HFFc6 (cell line): ENCODE measurements at places on chromosomes 2 and 18. TPM values are rescaled to one million over a fixed set of nuclear protein-coding genes. Genes with fewer than 3 reads are reported as not detected.

- no peak for DNase-seq
Measured at GRCh38 chr2:192669505-192670091, 474.9 kb upstream of the TMEFF2 start.

- no peak for DNase-seq
Measured at GRCh38 chr18:33097126-33097525, 324.3 kb upstream of the KLHL14 start.

- peak; percentile 97 for DNase-seq
Measured at GRCh38 chr2:12318427-12319057, 398.2 kb upstream of the TRIB2 start.

- no peak for DNase-seq
Measured at GRCh38 chr18:78765142-78765541, 214.5 kb upstream of the SALL3 start.

DNA sequence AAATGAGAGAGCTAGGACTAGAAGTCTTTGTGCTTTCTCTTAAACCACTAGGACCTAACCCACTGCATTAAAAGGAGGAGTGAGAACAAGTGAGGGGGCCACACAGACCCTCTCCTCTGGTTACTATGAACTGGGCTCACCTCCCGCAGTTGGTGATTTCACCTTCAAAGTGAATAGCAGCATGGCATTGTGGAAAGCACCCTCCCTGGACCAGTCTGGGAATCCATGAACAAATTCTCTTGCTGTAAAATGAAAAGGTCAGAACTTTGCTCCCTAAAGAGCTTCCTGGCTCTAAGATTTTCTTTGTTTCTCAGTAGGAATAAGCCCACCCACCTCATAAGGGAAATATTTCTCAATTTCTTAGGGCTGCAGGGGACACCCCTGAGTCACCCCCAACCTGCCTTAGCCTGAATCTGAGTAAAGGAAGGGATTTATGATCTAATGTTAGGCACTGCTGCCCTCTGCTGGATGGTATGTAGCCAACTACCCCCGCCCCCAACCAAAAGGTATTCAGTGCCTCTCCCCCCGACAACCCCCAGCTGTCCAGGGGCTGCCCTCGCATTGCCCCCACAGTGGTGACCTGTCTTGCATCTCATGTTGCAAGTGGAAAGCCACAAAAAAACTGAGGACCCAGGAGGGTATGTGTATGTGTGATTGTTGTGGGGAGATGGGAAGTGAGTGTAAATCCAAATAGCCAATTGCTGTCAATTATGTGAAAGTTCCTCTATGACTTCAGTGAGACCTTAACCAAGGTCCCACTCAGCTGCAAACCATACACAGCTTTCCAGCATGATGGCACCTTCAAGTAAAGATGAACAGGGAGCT lies 230.9 kb upstream of the SLC14A2 start:
- peak; percentile 3 for DNase-seq

GRCh38 chr2:152730591-152731333 lies 12.3 kb downstream of the ARL6IP6 start:
- DNase-seq: no peak

DNA sequence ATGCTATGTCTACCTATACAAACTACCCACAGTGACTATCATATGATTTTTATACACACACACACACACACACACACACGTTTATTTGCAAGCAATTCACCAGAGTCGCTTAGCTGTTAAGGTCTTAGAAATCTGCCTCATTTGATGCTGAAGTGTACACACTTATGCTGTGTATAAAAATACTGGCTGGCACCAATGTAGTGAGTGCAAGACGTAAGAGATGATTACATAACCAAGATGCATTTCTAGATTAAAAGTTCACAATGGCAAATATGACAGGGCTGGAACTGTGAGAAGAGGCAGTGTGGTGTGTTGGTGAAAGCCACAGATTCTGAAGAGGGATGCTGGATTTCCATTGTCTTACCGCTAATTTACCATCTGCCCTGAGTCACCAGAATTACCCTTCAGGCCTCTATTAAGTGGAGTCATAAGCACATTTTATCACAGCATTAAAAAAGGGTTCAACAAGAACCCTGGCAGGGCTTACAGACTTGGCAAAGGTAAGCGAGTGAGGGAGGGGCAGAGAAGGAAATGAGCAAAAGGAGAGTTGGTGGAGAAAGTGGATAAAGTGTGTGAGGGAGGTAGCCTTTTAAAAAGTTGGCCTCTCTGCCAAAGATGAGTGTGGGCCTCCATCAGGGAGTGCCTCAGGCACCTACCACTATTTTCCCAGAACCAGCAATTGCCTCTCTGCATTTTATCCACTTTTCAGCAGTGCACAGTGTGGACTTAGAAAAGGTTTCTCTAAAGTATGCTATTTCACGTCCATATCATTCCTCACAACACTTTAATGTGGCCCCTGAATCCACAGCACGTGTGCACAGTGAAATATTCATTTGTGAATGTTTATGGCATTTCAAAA lies 21.5 kb downstream of the MEIS1 start:
- DNase-seq: peak; percentile 69

The TSPYL6 gene
- not detected in 3 replicates for total RNA-seq

The MYOM1 gene
- total RNA-seq: 0.14 TPM in 1 of 3 replicates, not detected in the others

- no peak for DNase-seq
Measured at GRCh38 chr2:77156599-77156998, 365.6 kb downstream of the LRRTM4 start.

GRCh38 chr2:182018218-182018617 lies 32.6 kb downstream of the PPP1R1C start:
- DNase-seq: no peak

The UGT1A5 gene
- total RNA-seq: not detected in 3 replicates

DNA sequence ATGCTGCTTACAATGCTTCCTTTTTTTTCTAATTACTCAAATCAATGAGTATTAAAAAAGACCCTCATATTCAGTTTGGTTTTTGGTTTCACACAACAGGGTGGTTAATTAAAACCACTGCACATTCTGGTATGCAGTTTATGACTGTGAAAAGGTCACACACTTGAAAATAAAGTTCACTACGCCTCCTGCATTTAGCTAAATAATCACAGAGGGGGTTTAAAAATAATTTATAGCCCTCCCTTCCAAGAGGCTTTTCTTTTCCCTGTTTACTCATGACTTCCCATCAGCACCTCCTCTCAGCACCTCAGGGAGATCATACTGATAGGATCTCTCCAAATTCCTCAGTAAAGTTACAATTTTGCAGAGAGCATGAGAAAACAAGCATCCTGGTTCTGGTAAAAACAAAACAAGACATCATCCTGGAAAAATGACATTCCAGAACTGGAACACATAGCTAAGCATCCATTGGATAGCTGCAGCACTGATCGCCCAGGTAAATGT lies 129.5 kb upstream of the TMEM200C start:
- no peak for DNase-seq

- peak; percentile 94 for DNase-seq
Measured at GRCh38 chr2:199228887-199229819, 228.6 kb downstream of the SATB2 start.

The SH3RF3 gene
- total RNA-seq: 2.8 to 4.2 TPM (median 2.9 TPM) in 3 replicates

DNA sequence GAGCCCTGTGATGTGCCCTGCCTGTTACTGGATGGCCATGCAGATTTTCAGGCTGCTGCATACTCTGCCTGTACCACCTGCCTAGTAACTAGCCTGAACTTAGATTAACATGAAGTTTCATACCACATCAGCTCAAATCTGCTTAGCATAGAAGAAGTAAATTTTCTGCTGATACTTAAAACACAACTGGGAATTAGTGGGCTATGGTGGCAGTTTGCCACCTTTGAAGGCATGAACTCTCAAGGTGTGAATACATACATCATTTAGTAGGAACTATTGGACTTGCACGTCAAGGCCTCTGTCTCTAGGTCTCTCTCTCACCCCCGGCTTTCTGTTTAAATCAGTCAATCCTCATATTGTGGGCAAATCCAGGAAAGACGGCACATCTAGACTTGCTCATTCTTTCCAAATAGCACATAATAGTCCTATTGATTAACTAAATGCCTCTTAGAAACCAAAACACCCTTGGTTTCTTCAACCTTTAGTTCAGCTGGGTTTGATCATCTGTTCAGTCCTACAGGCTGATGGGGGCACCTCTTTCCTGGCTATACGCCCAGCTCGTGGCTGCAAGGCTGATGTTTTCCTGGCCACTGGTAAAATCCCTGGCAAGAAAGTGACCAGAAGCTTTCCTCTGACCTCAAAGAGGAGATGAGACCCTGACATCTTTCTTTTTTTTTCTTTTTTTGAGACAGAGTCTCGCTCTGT lies 58.4 kb downstream of the ALPK2 start:
- no peak for DNase-seq

- no peak for DNase-seq
Measured at GRCh38 chr18:47264308-47264700, 12.8 kb upstream of the SKOR2 start.

- DNase-seq: no peak
Measured at GRCh38 chr18:56026509-56026908, 438.5 kb upstream of the TCF4 start.

The CRYGC gene
- not detected in 2 replicates for total RNA-seq

DNA sequence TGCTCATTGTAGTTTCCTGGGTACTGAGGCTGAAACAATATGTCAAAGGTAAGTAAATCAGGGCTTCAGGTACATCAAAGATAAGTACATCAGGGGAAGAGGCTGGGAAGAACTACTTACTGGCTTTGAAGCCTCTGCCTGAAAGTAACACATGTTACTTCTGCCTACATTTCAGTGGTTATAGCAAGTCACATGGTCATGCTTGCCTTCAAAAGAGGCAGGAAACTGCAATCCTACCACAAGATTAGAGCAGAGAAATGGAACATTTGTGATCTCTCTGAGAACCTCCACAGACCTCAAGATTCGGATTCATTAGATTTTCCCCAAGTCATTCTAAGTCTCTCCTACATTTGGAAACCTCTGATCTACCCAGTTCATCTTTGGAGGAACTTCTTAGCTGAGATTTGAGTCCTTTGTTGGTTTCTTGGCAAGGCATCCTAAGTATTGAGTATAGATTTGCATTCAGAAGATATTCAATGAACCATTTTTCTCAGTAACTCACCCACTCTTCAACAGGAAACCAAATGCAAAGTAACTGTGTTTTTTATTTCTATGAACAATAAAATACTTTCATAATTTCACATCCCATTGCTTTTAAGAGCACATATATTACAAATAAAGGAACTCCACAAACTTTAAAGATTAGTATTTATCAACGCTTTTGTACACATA lies 48.5 kb upstream of the CCDC195 start:
- no peak for DNase-seq

The FOXI3 gene
- total RNA-seq: not detected in 3 replicates

GRCh38 chr18:52339891-52340371 lies at the start of gene DCC:
TSS of gene DCC (plus strand) at chr18:52340197. CDS start at chr18:52340788, 591 bp downstream.
- no peak for DNase-seq

DNA sequence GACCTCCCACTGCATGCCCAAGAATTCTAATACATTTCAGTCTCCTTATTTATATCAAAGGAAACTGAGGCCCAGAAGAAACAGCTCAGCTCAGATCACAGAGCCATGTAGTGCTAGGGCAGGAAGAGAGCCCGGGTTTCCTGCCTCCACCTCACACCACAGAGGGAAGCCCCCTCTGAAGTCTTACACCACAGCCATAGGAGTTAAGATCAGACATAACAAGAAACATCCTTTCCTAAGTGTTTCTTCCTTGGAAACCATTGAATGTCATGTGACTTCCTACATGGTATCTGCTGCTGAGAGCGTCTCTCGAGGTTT lies 102.1 kb downstream of the MTCL1 start:
- DNase-seq: no peak

- DNase-seq: peak; percentile 58
Measured at GRCh38 chr2:109475531-109476210, 138.1 kb downstream of the SEPTIN10 start.

GRCh38 chr2:3654011-3654410 lies 4.0 kb upstream of the ALLC start:
- DNase-seq: no peak

DNA sequence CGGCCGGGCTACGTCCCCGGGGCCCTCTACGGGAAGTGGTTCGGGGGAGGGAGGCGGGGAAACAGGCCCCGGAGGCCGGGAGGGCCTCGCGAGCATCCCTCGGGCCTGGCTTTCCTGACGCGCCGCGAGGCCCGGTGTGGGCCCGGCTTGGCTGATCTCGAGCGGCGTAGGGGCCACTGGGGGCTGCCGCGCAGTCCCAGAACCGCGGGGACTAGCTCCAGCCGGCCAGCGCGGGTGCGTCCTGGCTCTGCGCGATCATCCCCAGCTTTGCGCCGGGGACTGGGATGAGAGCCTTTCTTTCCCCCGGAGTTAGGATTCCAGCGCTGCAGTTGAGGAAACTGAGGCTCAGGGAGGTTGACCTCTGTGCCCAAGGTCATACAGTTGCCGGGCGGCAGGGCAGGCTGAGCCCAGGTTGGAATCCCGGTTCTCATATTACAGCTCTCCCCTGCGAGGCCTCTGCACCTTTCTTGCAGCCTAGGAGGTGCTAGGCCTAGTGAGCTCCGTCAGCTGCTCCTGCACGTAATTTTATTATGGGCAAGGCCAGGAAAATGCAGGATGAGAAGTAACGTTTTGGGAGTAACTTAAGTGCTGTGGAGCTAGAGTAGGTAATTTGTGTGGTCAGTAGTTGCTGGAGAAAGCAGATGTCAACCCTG lies 501 bp downstream of the LPIN1 start:
- DNase-seq: no peak

DNA sequence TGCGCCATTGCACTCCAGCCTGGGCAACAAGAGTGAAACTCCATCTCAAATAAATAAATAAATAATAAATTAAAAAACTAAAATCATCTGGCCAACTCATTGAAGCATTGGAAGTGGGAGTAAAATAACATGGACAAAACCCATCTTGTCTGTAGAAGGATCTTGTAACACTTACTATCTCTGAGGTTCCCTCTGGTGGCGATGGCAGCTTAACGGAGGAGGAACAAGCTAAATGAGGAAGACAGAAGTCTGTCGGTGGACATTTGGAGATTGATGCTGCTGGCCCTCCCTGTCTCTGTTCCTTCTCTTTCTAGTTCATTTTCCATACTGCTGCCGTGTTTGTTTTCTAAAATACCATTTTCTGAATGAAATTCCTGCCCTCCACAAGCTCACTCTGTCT lies 43.4 kb downstream of the ZCCHC2 start:
- DNase-seq: no peak

DNA sequence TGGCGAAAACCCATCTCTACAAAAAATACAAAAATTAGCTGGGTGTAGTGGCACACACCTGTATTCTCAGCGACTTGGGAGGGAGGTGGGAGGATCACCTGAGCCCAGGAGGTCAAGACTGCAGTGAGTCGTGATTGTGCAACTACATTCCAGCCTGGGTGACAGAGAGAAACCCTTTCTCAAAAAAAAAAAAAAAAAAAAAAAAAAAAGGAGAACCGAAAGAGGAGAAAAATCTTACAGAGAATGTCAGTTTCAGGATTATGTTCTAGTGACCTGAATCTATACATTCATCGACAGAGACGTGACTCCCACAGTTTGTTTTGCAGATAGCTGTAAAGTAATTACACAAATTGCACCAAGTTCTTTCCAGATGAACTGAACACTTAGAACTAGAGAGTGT lies 187.8 kb downstream of the FTCDNL1 start:
- DNase-seq: no peak
